Stimulated activated CD8-positive, alpha-beta memory T cell treated with anti-CD3 and anti-CD28 coated beads, Interleukin-2, amount 100 ng/mL, for 48 hours (primary cell): ENCODE measurements at places on chromosomes 1 and 21.

- DNase-seq: no peak
Observed at GRCh38 chr1:200561856-200562214, 58.7 kb downstream of the KIF14 start.

DNA sequence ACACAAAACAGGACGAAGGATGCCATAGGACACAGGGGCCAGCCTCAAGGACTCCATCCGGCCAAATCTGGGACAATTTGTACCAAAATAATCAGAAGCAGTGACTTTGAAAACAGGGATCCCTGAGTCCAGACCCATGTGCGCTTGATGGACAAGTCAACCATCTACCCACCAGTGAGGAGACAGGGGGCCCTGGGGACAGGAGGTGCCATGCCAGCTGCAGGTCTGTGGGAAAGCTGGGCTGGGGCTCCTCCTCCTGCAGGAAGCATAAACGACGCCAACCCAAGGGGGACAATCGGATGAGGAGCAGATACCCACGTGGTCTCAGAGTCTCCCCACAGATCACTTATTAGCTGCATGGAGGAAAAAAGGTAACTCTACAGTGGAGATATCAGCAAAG lies 50.6 kb downstream of the NPHP4 start:
- DNase-seq: no peak

GRCh38 chr1:24708938-24709337 lies 36.3 kb upstream of the CLIC4 start:
- DNase-seq: no peak

DNA sequence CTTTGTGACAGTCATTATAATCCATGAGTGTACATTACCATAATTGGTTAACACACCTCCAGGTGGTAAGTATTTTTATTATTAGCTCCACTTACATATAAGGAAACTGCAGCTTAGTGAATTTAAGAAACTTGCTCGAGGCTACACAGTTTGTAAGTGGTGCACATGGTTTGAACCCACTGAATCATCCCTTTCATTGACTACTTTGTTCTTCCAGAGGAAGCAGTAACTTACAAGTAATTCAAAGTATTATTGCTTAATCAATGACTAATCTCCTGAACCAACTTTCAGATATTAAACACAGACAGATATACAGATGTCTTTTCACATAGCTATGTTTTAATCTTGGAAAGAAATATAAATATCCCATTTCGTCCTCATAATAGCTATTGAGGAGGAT lies 18.7 kb upstream of the CLDN8 start:
- DNase-seq: no peak

DNA sequence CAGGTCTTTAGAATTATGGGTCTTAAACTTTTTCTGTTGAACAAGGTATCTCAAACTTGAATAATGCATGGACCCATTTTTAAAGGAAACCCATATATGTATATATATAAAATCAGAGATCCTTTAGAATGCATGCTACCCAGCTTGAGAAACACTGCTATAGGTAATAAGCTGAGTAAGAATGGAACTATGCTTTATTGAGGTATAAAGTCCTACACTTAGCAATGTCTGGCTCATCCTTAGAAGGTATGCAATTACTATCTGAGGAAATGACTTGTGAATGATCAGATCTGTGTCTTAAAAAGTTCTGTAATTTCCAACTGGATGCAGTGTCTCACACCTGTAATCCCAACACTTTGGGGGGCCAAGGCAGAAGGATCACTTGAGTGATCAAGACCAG lies 11.2 kb downstream of the TRAF3IP3 start:
- DNase-seq: no peak

DNA sequence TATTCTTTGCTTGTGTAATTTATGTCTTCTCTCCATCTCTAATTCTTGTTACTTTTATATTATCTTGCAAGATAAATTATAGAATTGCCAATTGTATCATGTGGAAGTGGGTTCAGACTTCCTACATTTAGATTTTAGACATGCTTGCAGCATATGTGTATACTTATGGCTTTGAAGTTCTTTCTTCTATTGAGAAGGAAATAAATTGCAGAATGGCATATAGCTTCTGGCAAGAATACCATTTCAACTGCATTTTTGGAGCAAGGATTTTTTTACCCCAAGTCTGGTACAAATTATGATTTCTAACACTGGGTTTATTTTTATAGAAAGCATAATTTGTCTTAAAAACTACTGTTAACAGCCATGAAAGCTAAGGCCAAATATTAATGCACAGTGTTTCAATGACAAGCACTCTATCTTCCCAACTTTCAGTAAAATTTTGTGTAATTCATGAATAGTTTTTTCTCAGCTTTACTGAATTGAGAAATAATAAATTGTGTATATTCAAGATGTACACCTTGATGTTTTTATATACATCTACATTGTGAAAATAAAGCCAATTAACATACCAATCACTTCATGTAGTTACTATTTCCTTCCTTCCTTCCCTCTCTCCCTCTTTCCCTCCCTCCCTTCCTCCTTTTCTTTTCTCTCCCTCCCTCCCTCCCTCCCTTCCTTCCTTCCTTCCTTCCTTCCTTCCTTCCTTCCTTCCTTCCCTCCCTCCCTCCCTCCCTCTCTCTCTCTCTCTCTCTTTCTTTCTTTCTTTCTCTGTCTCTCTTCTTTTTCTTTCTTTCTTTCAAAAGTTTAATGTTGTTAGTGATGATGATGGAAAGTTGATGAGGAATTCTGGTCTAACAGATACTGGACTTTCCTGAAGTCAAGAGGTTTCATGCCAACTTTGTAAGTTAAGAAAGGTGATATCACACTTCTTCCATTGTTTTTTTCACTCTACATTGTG lies 47.1 kb upstream of the HMCN1 start:
- DNase-seq: no peak

- peak; percentile 17 for DNase-seq
Observed at GRCh38 chr1:82775406-82776000, 974.8 kb downstream of the ADGRL2 start.

- DNase-seq: no peak
Observed at GRCh38 chr1:185795181-185795580, 61.0 kb downstream of the HMCN1 start.

GRCh38 chr1:6923416-6923815 lies 138.2 kb downstream of the CAMTA1 start:
- no peak for DNase-seq

DNA sequence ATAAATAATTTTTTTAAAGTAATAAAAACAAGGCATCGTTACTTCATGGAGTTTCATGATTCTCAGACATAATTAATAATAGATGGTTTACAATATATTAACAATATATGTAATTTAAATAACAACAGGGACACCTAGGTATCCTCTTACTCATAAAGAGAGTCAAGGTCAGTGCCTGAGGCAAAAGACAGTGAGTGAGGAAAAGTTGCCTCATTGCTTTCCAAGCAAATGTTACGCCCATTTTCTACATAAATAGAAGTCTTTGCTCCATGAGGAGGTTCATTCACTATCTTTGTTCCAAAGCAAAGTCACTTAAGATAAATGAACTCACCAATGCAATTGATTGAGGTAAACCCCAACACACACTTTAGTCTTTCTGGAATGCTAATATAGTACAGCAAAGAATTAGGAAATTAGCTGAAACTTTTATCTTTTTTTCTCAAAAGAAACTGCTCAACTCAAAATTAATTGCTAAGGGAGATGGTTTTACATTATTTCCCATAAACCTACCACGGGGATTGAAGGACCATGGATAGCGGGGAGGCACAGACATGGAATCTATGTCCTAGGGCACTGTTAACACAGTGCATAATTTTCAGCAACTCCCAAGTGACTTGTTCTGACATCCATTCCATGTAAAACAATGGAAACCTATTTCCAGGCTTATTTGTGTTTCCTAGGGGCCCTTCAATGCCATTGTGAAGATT lies 19.6 kb downstream of the BCL9 start:
- no peak for DNase-seq

- DNase-seq: no peak
Observed at GRCh38 chr1:232451506-232451905, 178.4 kb downstream of the SIPA1L2 start.

GRCh38 chr1:229882621-229883020 lies 184.4 kb upstream of the GALNT2 start:
- no peak for DNase-seq

- DNase-seq: no peak
Observed at GRCh38 chr1:177981200-177981599, 11.3 kb upstream of the SEC16B start.

GRCh38 chr1:145784409-145784808 lies 39.5 kb downstream of the RNF115 start:
- no peak for DNase-seq

GRCh38 chr1:117780687-117781475 lies 148.5 kb downstream of the GDAP2 start:
- no peak for DNase-seq

GRCh38 chr1:30881319-30882181 lies 27.0 kb downstream of the SDC3 start:
- no peak for DNase-seq

DNA sequence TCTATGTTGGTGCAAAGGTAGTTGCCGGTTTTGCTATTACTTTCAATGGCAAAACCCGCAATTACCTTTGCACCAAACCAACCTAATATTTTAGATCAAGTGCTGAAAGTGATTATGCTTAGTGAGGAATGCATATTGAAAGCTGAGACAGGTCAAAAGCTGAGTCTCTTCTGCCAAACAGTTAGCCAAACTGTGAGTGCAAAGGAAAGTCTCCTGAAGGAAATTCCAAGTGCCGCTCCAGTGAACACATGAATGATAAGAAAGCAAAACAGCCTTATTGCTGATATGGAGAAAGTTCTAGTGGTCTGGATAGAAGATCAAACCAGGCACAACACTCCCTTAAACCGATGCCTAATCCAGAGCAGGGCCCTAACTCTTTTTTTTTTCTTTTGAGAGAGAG lies 83.1 kb upstream of the ERRFI1 start:
- no peak for DNase-seq

GRCh38 chr1:198143797-198144196 lies 13.0 kb upstream of the NEK7 start:
- DNase-seq: no peak

GRCh38 chr1:155301342-155301841 lies at the start of gene PKLR:
PKLR (minus strand) TSS chr1:155301438; CDS start chr1:155301395, 43 bp downstream.
- no peak for DNase-seq

GRCh38 chr1:114118351-114118990 lies 35.2 kb downstream of the SYT6 start:
- no peak for DNase-seq

DNA sequence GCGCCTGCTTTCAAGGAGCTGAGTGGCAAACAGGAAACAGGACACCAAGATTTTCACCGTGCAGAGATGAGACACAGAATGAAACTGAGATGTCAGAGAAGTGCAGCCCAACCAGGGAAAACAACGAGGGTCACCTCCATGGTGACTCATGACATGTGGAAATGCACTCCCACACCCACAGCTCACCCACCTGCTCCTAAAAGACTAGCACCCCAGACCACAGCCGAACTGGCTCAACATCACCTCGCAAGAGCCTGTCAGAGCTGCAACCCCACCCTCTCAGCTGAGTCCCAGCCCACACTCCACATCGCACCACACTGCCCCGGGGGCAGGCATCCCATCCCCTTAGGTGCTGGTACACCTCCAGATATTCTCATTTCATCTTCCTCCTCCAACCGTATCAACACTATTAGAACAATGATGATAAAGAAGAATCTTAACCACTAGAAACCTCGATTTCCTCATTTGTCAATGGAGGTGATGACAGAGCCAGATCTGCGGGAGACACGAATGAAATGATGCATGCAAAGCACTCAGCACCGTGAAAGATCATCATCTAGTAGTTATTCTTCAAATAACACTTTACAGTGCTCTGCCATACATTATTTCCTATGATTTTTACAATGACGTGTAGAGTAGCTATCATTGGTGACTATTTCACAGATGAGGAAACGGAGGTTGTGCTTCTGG lies 103.2 kb downstream of the DMRTB1 start:
- DNase-seq: peak; percentile 32

DNA sequence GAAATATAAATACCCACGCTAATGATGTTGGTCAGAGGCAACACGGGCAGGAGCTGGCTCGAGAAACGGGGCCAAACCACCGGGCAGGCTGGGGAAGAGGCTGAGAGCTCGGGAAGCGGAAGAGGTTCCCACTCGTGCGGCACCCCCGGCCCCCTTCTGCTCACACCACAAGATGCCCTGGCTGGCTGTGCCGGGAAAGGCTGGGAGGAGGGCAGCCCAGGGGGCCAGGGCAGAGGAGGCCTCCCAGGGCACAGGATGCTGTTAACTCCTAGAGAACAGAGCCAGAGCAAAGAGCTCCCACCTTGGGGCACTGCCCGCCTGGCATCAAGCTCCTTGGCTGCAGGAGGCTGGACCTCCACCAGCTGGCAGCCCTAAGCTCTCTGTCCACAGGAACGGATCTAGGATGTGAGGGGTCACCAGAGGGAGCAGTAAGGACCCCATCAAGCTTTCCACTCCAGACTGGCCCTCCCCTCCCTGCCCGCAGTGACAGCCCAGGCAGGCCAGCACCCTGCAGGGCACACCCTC lies 44.8 kb downstream of the CASZ1 start:
- DNase-seq: no peak

GRCh38 chr1:228151180-228151925 lies 1.6 kb downstream of the GJC2 start:
- no peak for DNase-seq

- peak; percentile 34 for DNase-seq
Observed at GRCh38 chr1:16013220-16013907, 4.5 kb downstream of the HSPB7 start.
